Stimulated activated CD8-positive, alpha-beta memory T cell treated with anti-CD3 and anti-CD28 coated beads, Interleukin-15, amount 100 ng/mL, for 48 hours (primary cell): ENCODE measurements at places on chromosomes 5 and 9.

DNA sequence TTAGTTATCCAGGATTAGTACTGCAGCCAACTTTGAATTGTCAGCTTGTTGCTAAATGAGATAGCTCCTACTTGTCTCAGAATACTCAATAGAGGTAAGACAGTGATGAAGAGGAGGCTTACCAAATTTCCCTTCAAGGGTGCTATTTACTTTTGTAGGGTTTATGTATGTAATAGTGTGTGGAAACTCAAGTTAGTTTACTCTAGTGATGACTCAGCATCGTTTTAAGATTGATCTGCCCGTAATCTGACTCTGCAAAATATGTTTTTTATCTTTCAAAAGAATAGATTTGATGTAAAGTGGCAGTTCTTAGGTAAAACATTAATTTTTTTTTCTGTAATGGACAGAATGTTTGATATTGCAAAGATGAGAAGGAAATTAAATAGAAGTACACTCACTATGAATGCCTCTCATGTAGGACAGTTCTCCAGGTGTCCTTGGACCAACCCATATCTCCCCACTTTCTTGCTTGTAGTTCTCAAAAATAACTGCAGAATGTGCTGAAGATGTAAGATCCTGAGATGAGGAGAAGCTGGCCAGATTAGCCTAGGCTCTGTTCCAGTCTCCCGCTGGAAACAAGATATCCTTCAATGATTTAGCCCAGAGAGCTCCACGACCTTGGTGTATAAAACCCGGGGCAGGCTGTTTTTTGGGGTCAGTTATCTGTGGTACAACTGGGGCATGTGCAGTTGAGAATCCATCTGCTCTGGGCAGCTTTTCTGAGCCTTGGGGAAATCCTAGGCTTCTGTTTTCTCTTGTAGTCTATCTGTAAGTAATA lies 24.4 kb upstream of the MROH2B start:
- DNase-seq: no peak

DNA sequence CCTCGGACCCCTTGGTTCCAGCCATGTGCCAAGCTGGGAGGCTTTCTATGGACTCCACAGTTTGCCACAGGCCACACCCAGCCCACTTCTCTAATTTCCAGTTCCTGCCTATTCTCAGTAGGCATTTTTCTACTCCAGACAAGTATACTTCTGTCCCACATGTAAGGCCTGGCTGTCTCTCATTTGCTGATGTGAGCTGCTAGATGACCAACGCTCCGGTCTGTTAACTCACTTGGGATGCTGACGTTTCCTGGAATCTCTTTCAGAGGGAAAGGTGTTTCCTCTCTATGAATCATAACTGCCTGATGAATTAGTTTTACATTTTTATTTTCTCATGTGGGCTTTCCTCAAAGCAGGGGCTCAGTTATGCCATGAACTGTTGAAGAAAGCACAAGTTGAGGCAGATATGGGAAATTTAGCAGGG lies 36.3 kb downstream of the ERGIC1 start:
- no peak for DNase-seq

- DNase-seq: no peak
These were observed 114.2 kb downstream of the LHFPL2 start for GRCh38 chr5:78534148-78534904.

GRCh38 chr5:149559706-149560105 lies 8.5 kb upstream of the CSNK1A1 start:
- no peak for DNase-seq

DNA sequence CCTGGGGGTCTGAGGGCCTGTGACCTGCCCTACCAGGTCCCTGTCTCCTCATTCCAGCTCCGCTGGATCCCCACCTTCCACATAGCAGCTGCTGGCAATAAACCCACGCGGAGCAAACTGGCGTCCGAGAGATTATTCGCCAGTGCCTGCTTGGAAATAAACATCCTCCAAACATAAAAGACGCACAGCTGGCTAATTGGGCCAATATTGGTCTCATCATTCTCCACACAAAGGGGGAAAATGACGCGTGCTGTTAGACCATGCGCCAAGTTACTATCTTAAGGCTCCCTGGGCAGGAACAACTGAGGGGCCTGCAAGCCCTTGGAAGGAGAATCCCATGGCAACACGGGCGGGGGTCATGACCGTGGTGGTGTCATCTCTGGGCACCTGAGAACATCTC lies 73.3 kb upstream of the SARDH start:
- no peak for DNase-seq

GRCh38 chr5:149869411-149869821 lies 75.2 kb downstream of the PDE6A start:
- no peak for DNase-seq

GRCh38 chr9:87167582-87167981 lies 220.3 kb upstream of the GAS1 start:
- no peak for DNase-seq

- no peak for DNase-seq
These were observed 56.4 kb upstream of the LARP1 start for GRCh38 chr5:154698763-154699162.

- DNase-seq: no peak
These were observed 18.2 kb downstream of the NR2F1 start for GRCh38 chr5:93601071-93601801.

DNA sequence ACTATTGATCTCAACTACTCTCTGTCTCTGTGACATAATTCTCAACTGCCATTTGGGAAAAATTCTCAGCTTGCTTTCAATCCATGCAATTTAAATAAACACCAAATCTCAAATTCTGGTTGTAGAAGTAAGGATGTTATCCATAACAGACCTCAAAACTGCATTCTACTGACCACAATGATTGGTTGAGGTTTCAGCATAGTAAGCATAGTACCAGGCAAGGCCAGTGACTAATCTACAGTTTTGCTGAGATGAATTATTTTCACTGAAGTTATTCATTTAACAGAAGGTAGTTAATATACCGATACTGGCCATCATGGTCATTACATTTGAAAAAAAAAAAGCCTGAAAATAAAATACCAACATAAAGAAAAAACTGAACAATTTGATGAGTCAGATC lies 488.0 kb upstream of the CDH18 start:
- DNase-seq: no peak

DNA sequence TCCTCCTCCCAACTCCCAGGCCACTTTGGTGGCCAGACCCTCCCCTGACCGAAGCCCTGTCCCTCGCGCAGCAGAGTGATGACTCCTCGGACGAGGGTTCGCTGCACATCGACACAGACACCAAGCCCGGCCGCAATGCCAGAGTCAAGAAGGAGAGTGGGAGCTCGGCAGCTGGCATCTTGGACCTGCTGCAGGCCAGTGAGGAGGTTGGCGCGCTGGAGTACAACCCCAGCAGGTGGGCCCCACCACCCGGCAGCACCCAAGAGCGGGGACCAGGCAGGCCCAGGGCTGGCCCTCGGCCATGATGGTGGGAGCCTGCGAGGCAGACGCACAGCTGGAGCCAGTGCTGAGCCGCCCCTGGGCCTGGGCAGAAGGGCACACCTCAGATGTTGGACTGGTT lies 90.6 kb downstream of the PHF2 start:
- no peak for DNase-seq

GRCh38 chr9:15889555-15889954 lies 336.7 kb downstream of the CCDC171 start:
- no peak for DNase-seq

DNA sequence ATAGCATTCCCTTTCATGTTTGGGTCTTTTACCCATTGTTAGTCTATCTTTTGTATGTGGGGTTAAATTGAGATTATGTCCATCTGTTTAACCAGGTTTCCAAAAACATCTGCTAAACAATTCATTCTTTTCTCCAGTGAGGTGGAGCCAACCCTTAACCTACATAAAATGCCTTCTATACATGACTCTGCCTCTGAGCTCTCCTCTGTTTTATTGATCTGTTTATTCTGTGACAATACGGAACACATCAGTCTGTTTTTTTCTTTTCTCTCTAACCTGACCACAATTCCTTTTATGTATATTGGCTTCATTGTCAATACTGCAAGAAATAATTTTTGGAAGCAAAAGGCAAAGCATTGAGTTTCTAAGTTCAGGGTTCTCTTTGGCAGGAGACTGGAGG lies 9.9 kb upstream of the ARL15 start:
- no peak for DNase-seq

DNA sequence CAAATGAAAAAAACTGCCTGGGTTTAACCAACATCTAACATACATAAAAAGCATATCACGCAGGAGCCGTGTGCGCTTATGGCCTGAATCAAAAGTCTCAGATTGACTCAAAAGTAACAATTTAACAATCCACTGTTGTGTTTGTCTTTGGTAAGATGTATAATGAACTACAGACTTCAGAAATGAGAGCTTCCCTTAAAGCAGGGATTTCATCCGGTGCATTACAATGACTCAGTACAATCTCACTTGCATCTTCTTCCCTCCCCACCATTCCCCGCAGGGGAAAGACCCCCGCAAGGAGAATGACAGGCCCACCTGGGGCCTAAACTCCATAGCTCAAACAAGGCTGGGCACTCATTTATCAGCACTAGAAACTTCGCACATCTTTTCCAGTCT lies 1.4 kb downstream of the ZFR start:
- peak; percentile 15 for DNase-seq

DNA sequence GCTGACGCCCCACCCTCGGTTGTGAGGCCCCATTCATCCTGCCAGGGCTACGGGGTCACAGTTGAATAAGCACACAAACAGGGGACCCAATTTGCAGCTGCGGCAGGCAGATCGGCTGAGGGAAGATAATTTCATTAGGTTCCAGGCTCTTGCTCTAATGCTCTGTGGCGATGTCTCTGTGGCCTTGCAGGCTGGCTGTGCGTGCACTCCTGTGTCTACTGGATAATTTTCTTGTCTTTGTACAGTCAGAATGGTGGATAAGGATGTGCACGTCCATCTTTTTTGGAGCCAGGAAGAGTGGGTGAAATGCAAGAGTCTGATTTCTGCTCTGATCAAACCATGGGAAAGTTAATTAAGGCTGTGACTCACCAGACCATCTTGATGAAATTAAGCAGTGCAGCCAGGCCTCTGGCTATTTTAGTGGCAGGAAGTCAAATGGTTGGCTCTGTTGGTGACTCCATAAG lies 39.2 kb downstream of the NSG2 start:
- DNase-seq: no peak

- no peak for DNase-seq
These were observed 29.0 kb upstream of the SSBP2 start for GRCh38 chr5:81779916-81780266.
